ENCODE measurements at places on chromosomes 4 and X. TPM values are rescaled to one million over a fixed set of nuclear protein-coding genes. Genes with fewer than 3 reads are reported as not detected.

Gene CLIC2
- 1.3 TPM for total RNA-seq

Gene TIGD4
- total RNA-seq = 0.47 TPM

Gene BEX5
- total RNA-seq = 4.3 TPM

GRCh38 chrX:19747652-19748610, 139.5 kb downstream of the SH3KBP1 start:
- peak; percentile 70 for DNase-seq

GRCh38 chrX:69565247-69565815, 50.6 kb upstream of the EDA start:
- DNase-seq = no peak

- no peak for DNase-seq
Observed at GRCh38 chrX:63439580-63439979, 88.4 kb upstream of the SPIN4 start.

DNA sequence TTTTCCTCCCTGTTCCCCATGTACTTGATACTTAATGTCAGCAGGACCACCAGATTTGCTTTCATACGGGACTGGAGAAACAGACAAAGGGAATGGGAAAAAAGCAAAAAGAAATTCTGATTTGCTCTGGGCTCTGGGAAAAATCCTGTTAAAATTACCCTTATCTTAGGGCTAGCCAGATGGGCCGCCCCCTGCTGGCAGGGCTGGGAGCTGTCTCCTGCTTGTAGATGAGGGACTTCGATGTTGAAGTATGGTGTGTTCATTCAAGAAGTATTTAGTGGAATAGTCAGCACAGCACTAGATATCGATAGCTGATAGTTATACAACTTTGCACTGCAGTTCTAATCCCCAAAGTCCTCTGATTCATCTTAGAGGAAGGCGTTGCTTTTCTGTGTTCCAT, 45.8 kb downstream of the BCORL1 start:
- DNase-seq = peak; percentile 63

GRCh38 chrX:45986971-45987370, 558.2 kb downstream of the ZNF674 start:
- no peak for DNase-seq

Gene SRPK3
- total RNA-seq = not detected

Gene CCDC149
- total RNA-seq = not detected

- DNase-seq = no peak
Observed at GRCh38 chr4:8283631-8284121, 14.1 kb downstream of the HTRA3 start.

GRCh38 chrX:50704360-50704759, 109.6 kb downstream of the SHROOM4 start:
- DNase-seq = no peak

DNA sequence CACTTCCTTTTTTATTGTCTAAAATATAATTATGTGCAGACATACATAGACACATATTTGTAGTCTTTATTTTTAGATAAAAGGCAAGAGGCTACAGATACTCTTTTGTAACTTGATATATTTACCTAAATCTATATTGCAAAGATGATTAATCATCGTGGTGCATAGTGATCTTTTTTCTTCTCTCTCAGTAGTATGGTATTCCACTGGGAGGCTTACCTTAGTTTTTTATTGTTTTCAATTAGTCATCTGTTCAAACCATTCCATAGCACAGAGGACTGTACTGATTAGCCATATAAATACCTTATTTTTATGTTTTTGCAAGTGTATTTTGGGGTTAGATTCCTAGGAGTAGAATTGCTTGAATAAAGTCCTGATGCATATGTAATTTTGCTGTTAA, 619.7 kb downstream of the GRXCR1 start:
- no peak for DNase-seq

Gene THAP9
- total RNA-seq = 4.0 TPM

DNA sequence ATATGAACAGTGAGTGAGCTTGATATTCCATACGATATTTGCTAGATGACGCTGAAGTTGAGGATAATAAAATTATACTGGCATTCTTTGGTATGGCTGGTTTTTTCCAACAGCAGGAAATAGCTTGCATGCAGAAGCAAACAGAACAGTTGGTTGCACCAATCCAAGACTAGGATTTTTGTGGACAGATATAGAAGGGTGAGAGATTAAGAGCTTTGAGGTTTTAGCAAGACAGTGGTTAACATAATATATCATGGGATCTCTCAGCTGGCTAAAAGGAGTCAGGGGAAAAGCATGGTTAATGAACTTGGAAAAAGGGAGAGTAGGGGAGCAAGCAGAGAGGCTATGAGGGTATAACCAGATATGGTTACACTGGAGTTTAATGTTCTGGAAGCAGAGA, 127.9 kb downstream of the DHX15 start:
- no peak for DNase-seq

Gene CYSLTR1
- total RNA-seq = 4.2 TPM

GRCh38 chr4:25654031-25654970, 1.4 kb upstream of the SLC34A2 start:
- DNase-seq = no peak

Gene IL13RA2
- not detected for total RNA-seq

DNA sequence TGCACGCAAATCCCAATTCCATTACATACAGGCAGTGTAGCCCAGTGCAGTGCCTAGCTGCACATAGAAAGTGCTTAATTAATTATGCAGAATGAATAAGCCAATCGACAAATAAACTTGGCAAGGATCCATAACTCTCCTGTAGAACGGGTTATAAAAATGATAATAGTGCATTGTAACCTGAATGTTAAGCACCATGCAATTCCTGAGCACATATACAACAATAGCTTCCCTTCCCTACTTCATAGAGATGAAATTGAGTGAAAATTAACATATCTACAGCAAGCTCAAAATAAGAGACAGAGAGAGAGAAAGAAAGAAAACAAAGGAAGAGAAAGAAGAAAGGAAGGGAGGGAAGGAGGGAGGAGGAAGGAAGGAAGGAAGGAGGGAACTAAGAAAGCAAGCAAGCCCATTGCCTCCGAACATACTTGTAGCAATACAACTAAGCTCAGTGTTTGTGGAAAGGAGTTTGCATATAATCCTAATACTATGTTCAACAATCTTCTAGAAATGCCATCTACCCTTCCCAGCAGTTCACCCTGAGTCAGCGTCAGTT, 1074.0 kb upstream of the LCORL start:
- no peak for DNase-seq

DNA sequence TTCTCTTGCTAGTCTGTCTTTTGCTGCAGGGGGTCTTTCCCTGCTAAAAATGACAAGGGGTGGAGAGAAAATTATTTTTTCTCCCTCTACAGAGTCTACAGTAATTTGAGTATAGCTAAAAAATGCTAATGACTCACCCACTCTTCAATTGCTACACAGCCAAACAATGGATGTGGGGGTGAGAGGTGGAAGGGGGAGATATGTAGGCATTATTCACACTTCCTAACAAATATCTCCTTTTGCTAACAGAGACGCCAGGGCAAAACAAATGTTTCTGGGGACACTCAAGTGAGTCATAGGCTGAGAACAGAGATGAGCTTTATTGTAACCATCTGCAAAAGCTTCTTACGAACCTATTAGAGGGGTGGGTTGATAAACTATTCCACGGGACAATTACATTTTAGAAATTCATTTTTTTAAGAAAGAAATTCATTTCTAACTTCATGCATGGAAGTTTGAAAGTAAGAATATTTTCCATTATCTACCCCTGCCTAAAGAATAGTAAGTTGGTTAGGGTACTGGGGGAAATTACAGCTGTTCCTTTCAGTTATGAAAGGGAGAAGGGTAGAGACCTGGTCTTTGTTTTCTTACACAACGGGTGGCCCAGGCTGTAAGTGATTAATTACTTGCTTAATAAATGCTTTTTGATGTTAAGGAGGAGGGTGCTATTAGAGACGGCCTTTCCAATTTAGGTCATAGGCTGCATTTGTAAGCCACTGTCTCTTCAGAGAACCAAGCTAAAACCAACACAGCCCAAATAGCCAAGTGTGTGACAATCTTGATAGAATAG, 12.8 kb downstream of the SCD5 start:
- DNase-seq = no peak

GRCh38 chrX:1334854-1335253, 1.7 kb upstream of the IL3RA start:
- no peak for DNase-seq

DNA sequence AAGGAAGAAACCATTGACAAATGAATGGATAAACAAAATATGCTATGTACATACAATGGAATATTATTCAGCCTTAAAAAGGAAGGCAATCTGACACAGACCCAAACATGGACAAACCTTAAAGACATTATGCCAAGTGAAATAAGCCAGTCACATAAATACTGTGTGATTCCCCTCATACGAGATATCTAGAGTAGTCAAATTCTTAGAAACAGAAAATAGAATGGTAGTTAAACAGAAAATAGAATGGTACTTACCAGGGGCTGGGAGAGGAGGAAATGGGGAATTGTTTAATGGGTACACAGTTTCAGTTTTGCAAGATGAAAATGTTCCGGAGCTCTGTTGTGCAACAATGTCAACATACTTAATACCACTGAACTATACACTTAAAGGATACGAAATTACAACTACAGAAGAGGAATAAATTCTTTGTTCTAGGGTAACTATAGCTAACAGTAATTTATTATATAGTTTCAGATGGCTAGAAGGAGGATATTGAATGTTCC, 47.8 kb upstream of the DUSP21 start:
- no peak for DNase-seq

DNA sequence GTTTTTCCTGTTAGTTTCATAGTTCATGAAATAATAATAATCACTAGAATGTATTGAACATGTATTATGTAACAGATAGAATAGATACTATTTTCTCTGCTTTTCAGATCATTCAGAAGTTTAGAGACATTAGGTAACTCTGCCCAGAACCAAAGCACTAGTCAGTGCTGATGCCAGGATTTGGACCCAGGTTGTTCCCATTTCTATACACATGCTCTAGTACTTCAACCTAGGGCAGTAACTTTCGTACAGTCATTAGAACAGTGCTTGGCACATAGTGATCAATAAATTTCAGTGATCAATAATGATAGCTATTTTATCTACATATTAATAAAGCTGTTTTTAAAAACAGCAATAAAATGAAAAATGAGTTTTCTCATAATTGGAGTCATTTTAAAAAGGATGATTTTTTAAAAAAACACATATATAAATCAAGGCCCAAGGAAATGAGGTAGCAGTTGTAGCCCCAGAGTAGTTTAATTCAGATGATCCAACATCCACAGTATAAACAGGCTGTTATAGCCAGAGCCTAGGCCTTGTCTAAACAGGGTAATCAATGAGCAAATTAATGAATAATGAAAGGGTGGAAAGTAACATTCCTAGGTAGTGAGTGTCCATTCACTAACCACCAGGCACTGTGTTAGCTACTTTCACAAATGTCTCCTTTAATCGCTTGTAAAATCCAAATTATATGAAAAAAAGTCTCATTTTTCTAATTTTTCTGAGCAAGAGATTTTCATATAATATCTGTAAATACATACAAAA, 25.6 kb downstream of the TXK start:
- DNase-seq = no peak

GRCh38 chr4:35525192-35525978, 718.9 kb downstream of the ARAP2 start:
- DNase-seq = peak; percentile 29

Gene KCNE5
- total RNA-seq = 0.40 TPM

DNA sequence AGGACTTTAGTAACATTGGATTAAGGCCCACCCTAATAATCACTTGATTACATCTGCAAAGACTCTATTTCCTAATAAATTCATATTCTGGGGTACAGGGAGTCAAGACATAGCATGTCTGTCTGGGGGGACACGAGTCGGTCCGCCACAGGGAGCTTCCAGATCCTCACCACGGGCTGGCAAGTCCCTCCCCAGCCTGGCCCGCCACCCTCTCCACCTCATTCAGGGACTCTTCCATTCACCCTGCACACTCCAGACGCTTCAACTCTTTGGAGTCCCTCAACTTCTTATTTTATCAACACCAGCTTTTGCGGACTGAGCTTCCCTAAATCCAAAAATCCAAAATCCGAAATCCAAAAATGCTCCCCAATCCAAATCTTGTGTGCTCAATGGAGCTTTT, 71.2 kb downstream of the DCTD start:
- DNase-seq = no peak

- no peak for DNase-seq
Observed at GRCh38 chrX:31287861-31288260, 216.0 kb upstream of the FTHL17 start.

Gene CPE
- not detected for total RNA-seq

GRCh38 chr4:59122626-59123025, 2012.4 kb upstream of the IGFBP7 start:
- DNase-seq = no peak

- DNase-seq = no peak
Observed at GRCh38 chr4:77007358-77008230, 58.0 kb downstream of the SEPTIN11 start.

Gene AMOT
- 1.1 TPM for total RNA-seq

Gene TRIM60
- total RNA-seq = not detected

Gene FAM9B
- not detected for total RNA-seq

- no peak for DNase-seq
Observed at GRCh38 chrX:19555683-19556082, 40.4 kb upstream of the MAP3K15 start.

GRCh38 chrX:40531056-40531826, 49.5 kb upstream of the ATP6AP2 start:
- DNase-seq = no peak

Gene HEPH
- not detected for total RNA-seq

GRCh38 chr4:83516042-83516772, 19.7 kb upstream of the GPAT3 start:
- DNase-seq = no peak

DNA sequence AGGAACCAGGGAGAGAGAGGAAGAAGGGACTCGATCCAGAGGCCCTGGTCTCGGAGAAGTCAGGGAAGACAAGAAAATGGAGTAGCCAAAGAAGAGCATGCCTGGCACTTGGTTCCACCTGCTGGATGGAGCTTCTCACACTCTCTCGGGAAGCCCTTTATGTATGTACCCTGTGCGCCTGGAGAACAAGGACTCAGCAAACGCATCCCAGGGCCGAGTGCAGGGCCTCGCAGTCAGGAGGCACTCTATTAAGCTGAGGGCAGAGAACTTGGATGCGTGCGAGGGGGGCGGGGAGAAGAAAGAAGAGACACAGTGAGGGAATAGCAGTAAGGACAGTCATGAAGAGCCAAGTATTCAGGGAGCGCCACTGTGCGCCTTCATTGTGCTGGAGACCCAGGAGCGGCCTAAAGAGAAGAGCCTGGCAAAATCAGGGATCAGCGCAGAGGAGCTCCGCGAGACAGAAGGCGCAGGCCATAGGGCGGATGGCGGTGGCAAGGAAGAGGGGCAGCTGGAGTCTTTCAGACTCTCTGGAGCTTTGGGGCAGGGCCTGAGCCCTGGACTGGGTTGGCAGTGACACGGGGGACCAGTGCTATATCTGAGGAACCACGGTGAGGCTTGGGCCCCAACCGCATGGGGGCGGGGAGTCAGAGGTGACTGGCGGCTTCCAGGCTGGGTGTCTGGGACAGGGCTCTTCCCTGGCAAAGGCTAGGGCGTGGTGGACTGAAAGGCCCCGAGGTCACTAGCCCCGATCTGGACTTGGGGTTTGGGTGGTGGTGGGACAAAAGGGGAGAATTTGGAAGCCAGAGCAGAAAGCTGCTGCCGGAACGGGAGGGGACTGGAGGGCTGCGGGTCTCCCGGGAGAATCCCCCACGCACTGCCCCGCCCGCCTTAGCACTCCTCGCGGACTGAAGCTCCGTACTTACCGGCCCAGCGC, 1.9 kb upstream of the SEPTIN6 start:
- DNase-seq = no peak

Measured in activated naive CD8-positive, alpha-beta T cell treated with anti-CD3 and anti-CD28 coated beads, Interleukin-2, amount 10 ng/mL, durations not matched to agents 7 days and 5 days (primary cell).